ENCODE measurements at places on chromosomes 2 and 18.

DNA sequence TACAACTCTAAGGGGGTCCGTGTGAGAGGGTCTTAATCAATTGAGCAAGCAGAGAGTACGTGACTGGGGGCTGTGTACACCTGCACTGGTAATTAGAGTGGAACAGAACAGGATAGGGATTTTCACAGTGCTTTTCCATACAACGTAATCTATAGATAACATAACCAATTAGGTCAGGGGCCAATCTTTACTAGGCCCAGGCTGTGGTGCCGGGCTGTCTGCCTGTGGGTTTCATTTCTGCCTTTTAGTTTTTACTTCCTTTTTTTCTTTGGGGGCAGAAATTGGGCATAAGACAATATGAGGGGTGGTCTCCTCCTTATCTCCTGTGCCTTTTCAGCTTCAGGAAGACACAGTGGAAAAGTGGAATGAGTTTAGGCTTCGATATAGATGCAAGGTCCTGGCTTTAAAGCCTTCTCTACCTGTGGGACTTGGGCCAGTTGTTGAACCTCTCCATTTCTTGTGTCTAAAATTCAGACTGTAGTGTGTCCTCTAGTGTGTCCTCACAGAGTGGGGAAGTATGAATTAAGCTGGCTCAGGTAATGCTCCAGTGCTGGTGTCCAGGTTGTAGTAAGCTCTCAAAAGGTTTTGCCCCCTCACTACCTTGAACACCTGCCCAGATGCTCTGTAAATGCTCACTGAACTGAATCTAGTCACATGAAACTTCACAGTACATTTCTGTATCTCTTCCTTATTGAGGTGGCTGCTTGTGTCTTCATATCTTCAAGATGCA lies 422.8 kb downstream of the SETBP1 start:
- no peak for DNase-seq

- no peak for DNase-seq
Observed at GRCh38 chr2:85935170-85935745, 46.5 kb upstream of the ST3GAL5 start.

- DNase-seq, result peak; percentile 75
Observed at GRCh38 chr2:234292205-234292961, 204.5 kb downstream of the ARL4C start.

- no peak for DNase-seq
Observed at GRCh38 chr2:11013196-11013595, 101.5 kb downstream of the KCNF1 start.

- peak; percentile 26 for DNase-seq
Observed at GRCh38 chr2:60867848-60868247, 13.5 kb upstream of the REL start.

DNA sequence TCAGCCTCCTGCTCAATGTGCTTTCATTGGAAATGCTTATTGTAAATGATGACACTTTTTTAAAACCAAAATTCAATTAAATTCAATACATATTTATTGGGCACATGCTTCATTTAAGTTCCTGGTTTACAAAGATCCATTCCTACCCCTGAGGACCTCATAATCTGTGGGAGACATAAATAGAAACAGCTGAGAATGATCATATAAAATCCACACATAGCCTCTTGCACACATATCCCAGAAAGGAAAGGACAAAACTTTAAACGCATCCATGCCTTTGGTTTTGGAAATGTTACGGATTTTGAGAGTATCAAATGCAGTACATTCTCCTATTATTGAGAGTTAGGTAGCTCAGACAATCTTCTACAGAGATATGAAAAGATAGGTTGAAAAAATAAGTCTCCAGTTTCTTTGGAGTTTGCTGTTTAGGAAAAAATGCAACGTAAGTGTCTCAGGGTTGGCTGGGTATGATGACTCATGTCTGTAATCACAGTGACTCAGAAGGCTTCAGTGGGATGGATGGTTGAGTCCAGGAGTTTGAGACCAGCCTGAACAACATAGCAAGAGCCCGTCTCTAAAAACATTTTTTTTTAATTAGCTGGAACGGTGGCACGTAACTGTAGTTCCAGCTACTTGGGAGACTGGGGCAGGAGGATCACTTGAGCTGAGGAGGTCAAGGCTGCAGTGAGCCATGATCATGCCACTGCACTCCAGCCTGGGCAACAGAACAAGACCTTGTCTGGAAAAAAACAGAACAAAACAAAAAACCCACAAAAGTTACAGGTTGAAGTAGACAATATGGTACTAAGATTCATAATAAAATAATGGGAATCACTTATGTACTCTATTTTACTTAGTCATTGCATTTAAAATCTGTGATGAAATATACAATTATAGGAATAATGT lies 3.9 kb upstream of the PRELID3A start:
- DNase-seq, result peak; percentile 70

DNA sequence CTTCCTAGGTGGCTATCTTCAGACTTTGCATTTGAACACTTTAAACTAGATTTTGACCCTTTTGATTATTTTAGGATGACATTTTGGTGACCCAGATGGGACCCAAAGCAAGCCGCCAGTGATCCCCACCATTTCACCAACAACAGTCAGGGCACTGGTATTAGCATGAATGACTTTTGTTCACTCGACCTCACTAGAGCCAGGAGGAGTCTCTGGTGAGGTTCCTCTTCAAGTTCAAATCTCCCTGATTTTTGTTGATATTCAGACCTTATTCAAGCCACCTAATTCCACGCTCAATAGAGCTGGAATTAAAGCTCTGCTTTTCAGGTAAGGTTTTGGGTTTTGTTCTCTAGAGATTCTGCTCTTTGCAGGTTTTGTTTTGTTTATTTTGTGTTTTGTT lies 202.3 kb downstream of the MREG start:
- DNase-seq, result no peak

- DNase-seq, result no peak
Observed at GRCh38 chr2:126241001-126241400, 415.0 kb upstream of the GYPC start.

- DNase-seq, result peak; percentile 19
Observed at GRCh38 chr2:172735582-172736423, at the start of gene RAPGEF4. Gene RAPGEF4, plus strand, starts transcription at chr2:172735845. Its CDS starts 139 bp downstream, at chr2:172735984.

DNA sequence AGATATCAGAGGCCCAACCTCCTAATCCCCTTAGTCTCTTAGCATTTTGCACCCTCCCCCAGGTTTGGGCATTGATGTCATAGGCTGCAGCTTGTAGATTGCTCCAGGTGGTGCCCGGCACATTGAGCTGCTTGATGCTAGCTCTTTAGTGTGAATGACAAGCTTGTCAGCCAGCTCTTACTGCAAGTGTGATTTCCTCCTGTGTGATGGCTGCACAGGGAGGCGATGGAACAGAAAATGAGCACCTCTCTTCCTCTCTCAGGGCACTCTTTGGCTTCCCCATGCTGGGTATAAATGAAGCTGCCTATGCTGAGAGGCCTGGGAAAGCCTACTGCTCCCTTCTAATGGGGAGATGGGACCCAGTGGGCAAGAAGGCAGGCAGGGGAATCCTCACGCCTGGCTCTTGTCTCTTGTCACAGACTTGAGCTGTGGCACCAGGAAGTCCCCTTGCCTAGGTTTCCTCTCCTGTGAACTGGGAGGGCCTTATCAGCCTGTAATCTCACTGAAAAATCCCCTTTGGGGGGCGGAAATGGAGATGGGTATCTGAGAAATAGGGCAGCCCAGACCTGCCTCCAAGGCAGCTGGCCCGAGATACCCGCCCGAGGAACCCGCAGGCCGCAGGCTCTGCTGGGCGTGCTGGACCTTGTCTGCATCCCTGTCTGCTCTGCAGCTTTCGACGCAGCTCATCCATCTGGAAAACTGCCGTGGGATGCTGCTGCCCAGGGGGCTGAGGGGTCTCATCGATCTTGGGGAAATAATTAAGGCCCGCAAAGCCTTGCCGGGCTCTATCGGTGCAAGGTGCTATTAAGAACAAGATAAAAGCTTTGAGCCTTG lies 163.5 kb upstream of the CXCR4 start:
- DNase-seq, result no peak

GRCh38 chr2:218865396-218865795 lies 5.8 kb downstream of the WNT6 start:
- no peak for DNase-seq
